ENCODE measurements at places on chromosomes 7 and 10.

DNA sequence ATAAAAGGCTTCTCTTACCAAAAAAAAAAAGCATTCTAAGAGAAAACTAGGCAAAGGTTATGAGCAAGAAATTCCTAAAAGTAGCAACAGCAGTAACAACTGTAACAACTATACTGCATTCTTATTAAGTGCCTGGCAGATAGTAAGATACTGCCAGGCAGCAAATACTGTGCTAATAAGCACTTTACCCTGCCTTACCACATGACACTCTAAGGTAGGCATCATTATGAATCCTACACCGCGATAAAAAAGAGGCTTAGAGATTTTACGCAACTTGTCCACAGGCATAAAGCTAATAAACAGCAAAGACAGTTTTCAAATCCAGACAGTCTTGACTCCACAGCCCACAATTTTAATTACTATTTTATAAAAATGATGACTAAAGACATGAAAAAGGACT lies 83.2 kb downstream of the USP6NL start:
- DNase-seq: no peak

GRCh38 chr7:142864980-142865747 lies 10.3 kb downstream of the EPHB6 start:
- no peak for DNase-seq

- no peak for DNase-seq
Measured at GRCh38 chr7:93148144-93148543, at the start of gene SAMD9L. TSS of gene SAMD9L (minus strand) at chr7:93148385. CDS start at chr7:93135971, 12,414 bp downstream.

DNA sequence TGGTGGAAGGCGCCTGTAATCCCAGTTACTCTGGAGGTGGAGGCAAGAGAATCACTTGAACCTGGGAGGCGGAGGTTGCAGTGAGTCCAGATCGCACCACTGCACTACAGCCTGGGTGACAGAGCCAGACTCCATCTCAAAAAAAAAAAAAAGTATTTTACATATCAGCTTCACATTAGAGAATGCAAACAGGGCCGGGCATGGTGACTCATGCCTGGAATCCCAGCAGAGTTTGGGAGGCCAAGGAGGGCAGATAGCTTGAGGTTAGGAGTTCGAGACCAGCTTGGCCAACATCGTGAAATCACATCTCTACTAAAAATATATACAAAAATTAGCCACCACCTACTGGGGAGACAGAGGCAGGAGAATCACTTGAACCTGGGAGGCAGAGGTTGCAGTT lies 31.6 kb downstream of the USP54 start:
- no peak for DNase-seq

GRCh38 chr7:148503900-148504487 lies 86.6 kb upstream of the C7orf33 start:
- DNase-seq: no peak

GRCh38 chr7:123782071-123782798 lies 33.4 kb upstream of the WASL start:
- DNase-seq: no peak

GRCh38 chr10:947051-947450 lies 15.5 kb upstream of the LARP4B start:
- no peak for DNase-seq

GRCh38 chr7:85685901-85686300 lies 499.0 kb upstream of the SEMA3D start:
- DNase-seq: no peak
